Sciatic nerve (tissue), 2 donors: ENCODE measurements at places on chromosomes 6 and 20. TPM values are rescaled to one million over a fixed set of nuclear protein-coding genes. Genes with fewer than 3 reads are reported as not detected.

DNA sequence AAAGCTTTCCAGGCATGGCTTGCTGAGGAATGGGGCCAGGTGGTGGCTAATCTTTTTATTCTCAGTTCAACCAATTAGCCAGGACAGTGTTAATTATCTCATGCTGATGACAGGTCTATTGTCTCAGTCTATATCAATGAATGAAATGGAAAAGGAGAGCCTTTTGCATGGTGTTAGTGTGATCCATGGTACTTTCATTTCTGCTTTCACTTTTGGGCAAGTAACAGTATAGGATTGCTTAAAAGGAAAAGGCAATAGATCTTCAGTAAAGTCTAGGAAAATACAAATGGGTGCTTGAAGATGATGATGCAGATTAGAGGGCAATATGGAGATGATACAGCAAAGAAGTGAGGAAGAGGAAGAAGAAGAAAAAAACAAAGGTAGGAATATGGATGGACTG, 430.3 kb downstream of the TFAP2A start:
- DNase-seq: no peak

The SLC17A4 gene
- not detected for total RNA-seq

DNA sequence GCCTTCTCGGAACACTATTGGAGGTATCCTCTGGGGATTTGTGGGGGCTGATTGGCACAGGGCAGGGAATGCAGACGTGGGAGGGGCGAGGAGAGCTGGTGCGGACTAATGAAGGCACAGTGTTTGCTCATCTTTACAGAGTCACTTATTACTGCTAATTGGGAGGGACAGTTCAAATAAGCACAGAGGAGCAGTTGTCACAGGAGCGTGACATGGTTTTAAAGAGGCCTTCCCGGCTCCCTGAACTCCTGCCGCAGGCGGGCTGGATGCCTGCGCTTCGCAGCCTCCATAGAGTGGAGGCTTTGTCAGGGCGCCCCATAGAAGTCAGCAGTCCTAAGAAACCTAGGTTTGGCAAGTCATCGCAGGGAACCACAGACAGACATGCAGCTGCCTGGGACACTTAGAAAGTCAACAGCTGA, 149.6 kb downstream of the LINC00237 start:
- DNase-seq: no peak

The LY6G6D gene
- not detected for total RNA-seq

DNA sequence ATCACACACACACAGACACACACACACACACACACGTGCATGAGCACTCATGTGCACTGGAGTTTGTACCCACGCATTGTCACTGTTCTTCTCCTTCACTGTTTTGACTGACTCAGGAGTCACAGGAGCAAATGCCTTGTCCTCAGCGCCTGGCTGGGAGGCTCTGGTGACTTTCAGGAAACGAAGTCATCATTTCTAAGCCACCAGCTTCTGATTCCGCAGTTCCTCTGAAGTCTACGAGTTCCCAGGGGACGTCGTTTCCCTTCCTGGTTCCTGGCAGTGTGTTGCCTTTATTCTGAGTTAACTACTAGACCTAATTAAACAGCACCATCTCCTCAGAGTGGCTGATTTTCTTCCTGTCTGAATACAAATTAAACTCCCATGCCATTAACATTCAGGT, 82.2 kb upstream of the PMEPA1 start:
- DNase-seq: peak; percentile 51

DNA sequence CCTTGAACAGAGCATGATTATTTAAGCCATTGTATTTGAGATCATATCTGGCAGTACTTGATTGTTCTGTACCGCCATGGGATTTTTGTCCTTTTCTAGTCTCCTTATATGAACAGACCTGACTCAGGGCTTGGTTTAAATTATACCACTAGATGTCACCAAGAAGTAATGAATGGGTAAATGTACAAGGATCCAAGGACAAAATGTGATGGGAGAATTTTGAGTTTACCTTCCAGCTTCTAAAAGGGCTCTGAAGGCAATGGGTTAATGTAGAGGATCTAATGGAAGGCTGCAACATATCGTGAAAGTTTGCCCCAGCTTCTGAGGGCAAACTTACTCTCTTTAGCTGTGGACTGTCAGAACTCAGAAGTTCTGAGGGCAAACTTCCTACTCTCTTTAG, 12.0 kb downstream of the RNF8 start:
- DNase-seq: no peak

GRCh38 chr20:11734431-11734830, 183.3 kb upstream of the BTBD3 start:
- no peak for DNase-seq

The VARS2 gene
- total RNA-seq: 25.2 TPM
